ENCODE measurements at places on chromosomes 3 and 15.

DNA sequence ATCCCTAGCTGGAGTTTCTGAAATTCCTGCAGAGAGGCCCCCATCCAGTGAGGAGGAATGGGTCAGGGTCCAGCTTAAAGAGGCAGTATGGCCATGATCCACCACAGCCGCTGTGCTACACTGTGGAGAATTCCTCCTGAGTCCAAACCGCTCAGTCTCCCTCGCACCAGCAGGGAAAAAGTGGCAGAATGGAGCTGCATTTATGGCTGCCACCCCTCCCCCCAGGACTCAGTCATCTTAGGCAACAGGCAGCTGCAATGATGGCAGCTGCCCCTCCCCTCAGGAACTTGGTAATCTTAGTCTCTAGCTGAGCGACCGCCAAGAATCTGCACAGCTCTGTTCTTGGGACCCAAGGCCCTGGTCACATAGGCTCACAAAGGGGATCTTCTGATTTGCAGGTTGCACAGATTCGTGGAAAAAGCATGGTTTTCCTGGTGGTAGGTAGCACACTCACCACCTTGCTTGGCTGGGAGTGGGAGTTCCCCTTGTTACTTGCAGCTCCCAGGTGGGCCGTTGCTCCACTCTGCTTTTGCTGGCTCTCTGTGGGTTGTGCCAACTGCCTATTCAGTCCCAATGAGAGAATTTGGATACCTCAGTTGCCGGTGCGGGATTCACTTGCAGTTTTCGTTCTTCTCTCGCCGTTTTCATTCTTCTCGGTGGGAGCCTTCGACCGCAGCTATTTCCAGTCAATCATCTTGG, 204.1 kb downstream of the STXBP5L start:
- no peak for DNase-seq

GRCh38 chr15:63891079-63891767, 57.5 kb upstream of the HERC1 start:
- no peak for DNase-seq

- DNase-seq, result no peak
These were observed 264.3 kb downstream of the LRTM1 start for GRCh38 chr3:54663501-54664011.

- peak; percentile 55 for DNase-seq
These were observed 202.6 kb downstream of the MEX3B start for GRCh38 chr15:81843226-81843625.

GRCh38 chr3:17936736-17937480, 194.5 kb upstream of the TBC1D5 start:
- DNase-seq, result no peak

DNA sequence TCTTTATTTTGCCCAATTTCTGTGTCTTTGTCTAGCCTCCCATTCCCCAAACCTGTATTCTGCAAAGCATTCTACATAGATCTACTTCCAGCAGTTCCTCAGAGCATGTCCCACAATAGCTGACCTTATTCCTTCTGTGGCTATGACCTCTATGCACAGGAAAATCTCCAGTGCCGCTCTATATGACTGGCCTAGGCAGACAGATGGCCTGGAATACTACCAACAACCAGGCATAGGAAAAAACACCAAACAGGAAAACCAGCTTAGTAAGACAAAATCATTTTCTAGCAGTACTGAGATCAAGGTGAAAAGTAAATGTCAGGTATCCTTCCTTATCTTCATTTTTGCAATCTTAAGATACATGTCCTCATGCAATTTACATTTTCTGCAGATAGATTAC, 1115.0 kb downstream of the IGSF11 start:
- DNase-seq, result no peak

DNA sequence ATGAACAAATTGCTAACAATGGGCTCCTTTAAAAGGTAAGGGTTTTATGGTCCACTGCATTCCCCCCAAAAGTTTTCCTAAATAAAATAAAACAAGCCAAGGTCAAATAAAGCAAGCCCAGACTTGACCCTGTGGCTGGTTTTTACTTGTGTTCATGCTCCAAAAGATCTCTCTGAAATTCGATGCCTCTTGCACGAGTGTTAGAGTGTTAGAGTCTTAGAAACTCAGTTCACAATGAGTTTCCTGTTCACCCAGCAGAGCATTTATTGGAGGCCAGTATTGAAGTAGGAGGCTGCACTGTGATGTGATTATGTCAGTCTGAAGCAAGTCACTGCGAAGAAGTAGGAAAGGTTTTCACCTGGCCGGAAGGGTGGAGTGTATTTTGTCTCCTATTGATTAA, 59.9 kb upstream of the LRTM1 start:
- no peak for DNase-seq

DNA sequence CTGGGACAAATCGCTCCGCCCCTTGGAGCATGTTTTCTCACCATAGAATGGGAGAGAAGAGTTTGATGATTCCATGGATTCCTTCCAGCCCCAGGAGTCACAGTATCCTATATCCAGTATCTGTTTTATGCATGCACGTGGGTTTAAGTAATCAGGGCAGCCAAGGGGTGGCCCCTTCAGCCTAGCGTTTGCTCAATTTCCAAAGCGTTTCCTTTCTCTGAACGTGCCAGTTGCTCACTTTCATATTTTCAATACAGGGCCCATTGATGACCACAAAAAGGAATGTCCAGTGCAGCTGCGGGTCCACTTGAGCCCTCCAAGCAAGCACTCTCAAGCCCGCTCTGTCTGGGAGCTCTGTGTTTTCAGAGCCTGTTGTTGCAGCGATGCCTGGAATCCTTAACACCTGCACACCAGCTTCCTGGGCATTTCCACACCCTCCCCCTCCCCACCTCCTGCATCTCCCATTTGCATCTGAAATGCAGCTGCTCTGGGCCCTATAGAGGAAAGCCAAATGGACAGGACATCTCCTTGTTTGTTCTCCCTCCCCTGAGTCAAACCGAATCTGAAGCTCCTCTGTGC, 164.3 kb upstream of the LPP start:
- no peak for DNase-seq

GRCh38 chr3:55521064-55521737, 34.1 kb upstream of the WNT5A start:
- no peak for DNase-seq

DNA sequence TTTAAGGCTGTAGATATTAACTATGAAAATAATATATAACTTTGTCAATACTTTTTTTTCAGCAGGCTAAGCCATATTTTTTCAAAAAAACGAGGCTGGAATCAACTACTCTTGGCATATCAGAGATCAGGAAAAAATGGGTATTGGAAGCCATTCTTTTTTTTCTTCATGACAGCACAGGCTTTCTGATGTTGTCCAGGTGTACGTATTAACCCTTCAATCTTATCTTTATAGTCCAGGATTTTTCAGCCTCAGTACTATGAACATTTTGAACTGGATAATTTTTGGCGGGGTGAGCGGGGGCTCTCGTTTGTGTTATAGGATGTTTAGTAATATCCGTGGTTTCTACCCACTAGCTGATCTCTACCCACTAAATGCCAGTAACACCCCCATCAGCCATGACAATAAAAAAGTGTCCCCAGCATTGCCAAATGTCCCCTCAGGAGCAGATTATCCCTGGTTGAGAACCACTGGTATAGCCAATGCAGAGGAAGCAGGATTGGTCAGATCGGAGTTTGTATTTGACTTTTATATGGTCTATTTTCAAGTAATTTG, 52.0 kb downstream of the PLCL2 start:
- no peak for DNase-seq

- DNase-seq, result no peak
These were observed 272.5 kb upstream of the TGFBR2 start for GRCh38 chr3:30333903-30334302.

GRCh38 chr3:3599016-3599415, 200.2 kb upstream of the LRRN1 start:
- no peak for DNase-seq

- DNase-seq, result no peak
These were observed 67.1 kb upstream of the SH3GL3 start for GRCh38 chr15:83380059-83380458.

GRCh38 chr3:71355862-71356261, 227.7 kb downstream of the FOXP1 start:
- DNase-seq, result no peak

GRCh38 chr3:169218314-169218983, 445.1 kb downstream of the MECOM start:
- DNase-seq, result no peak

DNA sequence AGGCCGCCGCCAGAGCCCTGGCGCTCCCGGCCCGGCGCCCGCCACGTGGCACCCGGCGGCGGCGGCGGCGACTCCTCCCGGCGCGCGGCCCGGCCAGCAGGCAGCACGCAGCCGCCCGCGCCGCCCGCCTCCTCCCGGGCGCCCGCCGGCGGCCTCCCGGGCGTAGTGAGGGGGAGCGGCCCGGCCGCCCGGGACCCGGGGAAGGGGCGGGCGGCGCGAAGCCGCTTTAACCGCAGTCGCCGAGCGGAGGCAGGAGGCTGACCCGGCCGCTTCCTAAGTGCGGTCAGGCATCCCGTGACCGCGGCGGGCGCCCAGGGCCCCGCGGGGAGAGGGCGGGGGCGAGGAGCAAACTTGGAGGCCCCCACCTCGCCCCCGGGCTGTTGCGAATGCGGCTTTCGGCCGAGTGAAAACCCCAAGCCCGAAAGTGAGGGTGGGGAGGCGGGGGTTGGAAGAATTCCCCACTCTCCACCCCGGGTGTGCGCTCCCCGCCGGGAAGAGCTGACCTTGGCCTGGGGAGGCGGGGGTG, 1.7 kb upstream of the HES1 start:
- DNase-seq, result no peak

DNA sequence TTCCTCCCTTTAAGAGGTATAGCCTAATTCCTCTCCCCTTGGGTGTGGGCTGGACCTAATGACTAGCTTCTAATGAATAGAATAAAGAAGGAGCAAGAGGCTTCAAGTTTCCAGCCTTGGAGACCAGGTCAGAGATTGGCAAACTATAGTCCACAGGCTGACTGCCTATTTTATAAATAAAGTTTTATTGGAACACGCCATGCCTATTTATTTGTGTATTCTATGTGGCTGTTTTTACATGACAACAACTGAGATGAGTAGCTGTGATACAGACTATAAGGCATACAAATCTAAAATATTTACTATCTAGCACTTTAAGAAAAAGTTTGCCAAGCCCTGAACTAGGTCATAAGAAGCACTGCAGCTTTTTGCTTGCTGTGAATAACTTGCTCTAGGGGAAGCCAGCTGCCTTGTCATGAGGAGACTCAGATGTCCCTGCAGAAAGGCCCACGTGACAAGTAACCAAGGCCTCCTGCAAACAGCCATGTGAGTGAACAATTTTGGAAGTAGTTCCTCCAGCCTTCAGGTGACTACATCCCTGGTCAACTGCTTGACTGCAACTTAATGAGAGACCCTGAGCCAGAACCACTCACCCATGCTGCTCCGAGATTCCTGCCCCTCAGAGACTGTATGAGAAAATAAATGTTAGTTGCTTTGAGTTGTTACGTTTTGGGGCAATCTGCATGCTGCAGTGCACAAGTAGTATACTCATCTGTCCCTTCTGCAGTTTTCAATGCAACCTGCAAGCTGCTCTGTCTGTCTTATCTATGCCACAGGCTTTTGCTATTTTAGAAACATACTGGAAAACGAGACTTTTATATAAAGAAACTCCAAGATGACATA, 21.1 kb upstream of the MAP3K13 start:
- no peak for DNase-seq

- DNase-seq, result no peak
These were observed 13.5 kb downstream of the CCPG1 start for GRCh38 chr15:55394694-55395093.

- no peak for DNase-seq
These were observed 33.2 kb downstream of the TM4SF4 start for GRCh38 chr3:149507491-149508324.

DNA sequence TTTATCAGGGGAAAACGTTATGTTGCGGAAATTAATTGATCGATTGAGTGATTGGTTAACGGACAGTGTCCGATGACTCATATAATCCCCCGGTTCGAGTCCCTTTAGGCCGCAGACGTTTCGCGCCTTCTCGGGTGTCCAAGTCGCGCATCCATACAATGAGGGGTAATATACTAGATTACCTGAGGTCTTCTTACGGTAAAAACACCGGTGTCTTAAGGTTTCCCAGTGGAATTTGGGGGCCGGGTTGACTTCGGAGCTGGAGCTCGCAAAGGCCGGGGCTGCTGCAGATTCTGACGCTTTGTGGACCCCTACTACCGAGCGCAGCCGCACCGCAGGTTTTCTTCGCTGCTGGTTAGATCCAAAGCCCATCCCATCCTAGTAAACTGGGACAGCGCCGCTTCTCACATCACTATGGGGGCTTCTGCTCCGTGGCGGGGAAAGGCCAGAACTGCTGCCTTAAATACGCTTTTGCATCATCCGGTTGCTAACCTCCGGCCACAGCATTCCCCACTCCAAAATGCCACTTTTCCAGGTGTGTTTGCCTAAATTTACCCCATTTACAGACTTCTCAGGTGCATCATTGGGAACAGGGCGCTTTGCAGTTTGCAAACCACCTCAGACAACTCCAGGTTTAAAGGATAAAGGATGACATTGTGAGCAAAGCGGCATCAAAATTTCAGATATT, 858 bp upstream of the SACM1L start:
- DNase-seq, result no peak

- no peak for DNase-seq
These were observed 130.3 kb upstream of the ZPLD1 start for GRCh38 chr3:102304550-102304949.

GRCh38 chr3:49119036-49119435, 1.6 kb downstream of the USP19 start:
- DNase-seq, result no peak

DNA sequence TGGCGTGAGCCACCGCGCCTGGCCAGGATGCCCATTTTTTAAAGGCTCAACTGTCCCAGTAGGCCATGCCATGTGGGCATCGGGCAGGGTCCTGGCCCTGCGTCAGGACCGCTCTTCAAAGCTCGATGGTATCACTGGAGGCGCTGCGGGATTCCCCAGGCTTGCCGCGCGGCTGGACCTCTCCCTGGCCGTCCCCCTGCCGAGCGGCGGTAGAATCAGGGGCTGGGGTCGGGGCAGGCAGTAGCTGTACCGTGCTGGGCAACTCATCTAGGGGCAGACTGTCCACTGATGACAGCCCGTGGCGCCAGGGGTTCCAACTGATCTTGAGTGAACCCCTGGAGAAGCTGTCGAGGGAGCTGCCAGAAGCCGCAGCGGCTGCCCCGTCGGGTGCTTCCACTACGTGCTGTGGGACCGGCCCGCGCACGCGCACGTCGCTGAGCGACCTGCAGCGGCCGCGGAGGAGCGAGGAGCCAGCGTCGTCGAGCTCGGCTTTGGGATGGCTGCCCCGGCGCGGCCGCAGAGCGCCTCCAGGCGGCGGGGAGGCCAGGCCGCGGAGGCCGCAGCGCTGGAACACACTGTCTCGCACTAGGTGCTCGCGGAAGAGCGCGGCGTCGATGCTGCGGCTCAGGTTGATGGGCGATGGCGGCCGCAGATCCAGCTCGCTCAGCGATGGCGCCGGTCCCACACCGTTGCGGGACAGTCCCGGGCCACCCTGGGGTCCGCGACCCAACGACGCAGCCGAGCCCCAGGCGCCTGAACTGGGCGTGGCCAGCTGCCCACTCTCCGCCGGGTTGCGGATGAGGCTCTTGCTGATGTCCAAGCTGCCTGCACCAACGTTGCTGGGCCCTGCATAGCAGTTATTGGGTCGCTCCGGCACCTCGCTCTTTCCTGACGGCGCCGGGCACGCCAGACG, 5.8 kb downstream of the PRRT3 start:
- no peak for DNase-seq
